Heart left ventricle (tissue), 16 donors: ENCODE measurements at places on chromosomes 7 and 10. TPM values are rescaled to one million over a fixed set of nuclear protein-coding genes. Genes with fewer than 3 reads are reported as not detected.

VSTM4 gene
- polyA plus RNA-seq, result 5.6 TPM

DNA sequence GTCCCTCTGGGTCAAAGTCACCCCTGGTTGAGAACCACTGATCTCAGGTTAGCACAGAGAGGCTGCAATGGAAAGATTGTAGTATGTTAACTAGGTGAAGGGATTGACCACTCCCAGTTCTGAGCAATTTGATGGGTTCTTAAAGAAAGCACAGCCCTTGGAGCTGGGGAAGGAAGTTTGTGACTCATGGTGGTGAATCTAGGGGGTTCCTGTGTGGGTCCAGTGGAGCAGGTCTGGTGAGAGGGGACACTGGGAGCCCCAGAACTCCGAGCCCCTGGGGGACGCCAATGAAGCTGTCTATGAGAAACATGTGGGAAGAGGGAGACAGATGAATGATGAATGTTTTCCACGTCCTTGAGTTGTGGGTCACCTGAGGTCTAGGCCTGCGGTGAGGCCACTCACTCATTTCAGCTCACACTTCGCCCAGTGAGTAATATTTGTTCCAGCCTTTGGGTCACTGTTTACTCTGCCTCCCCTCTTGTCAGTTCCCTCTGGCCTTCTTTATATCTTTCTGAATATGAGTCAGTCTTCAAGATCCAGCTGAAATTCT is 341.9 kb downstream of the LRMDA start:
- no peak for DNase-seq

DNA sequence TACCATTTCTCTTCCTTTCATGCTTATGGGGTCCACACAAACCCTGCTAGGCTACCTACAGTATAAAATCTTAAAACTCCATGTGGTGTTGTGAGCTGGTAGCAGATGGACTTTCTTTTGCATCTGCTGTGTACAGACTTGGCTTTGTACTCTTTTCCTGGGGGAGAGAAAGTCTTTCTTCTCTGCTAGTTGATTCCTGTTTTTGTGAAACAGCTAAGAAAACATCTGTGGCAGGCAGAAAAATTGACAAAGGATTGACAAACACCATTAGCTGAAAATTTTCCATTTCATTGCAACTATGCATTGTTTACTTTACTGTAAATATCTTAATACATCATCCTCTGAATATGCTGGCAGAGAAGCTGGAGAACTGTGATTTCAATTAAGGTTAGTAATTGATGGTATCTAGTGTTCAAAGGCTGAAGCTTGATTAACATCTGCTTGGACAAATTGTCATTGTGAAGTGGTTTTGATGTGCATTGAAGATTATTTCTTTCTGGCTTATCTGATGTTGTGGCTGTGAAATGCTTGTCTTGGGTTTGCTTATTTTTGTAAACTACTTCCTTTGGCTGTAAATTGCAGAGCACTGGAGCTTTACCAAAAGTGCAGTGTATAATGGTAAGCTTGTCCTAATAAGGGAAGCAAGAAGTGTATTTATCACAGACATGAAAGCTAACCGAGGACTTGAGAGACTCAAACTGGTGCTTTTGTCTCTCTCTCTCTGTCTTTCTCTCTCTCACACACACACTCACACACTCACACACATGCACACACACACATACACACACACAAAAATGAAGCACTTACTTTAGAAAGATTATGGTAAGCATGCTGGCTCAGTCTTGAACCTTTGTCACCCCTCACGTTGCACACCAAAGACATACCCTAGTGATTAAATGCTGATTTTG is at the start of gene FOXP2:
TSS of gene FOXP2 (plus strand) at position 660 of the 908 bp plus-strand sequence. CDS start 11,697 bp downstream, outside the sequence.
- no peak for DNase-seq

DNA sequence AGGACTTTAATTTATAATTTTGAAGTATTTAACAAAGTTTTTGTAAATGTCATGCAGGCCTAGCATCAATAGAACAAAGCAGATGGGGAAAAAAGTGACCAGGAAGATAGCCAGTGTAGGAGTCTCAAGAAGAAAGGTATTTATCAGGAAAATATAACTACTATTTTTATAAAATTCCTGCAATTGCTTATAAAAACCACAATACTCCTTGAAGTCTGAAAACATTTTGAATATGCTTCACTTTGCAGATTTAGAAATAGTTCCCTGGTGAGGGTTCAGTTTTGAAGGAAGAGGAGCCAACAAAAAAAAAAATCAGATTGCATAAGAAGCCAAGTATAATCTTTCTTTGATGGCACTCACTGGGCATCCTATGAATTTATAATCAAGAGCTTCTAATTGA is 34.1 kb downstream of the MTERF1 start:
- DNase-seq, result no peak

DNA sequence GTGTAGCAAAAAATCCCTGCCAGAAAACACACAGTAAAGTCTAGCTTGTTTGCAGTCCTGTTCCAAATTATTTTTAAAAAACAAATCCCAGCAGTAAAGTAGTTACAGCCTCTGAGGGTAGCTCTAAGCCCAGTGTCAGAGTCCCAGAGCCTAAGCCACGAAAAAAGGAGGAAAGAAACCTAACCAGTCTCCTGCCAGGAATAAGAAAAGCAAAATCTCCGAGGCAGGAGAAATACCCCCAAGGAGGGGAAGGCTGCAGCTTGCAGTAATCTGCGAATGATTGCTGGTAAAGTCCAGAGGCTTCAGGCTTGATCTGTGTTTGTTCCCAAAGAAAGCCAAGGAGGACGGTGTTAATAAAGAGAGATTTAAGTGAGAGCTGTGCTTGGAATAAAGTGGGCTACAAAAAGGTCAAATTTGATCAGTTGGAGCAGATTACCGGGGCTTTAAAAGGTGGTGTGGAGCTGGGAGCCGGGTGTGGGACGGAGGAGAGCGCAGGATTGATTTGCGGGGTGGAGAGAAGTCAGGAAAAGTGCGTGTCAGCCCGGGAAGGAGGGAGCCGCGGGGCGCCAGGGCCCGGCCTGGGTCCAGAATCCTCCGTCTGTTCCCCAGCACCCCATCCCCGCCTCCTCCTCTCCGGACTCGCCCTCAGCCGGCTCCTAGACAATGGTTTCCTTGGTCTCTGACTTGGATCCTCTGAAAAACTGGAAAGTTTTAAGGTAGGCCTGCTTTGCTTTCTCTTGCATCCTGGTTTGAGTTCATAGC is 219.4 kb upstream of the CELF2 start:
- DNase-seq, result peak; percentile 26

DNA sequence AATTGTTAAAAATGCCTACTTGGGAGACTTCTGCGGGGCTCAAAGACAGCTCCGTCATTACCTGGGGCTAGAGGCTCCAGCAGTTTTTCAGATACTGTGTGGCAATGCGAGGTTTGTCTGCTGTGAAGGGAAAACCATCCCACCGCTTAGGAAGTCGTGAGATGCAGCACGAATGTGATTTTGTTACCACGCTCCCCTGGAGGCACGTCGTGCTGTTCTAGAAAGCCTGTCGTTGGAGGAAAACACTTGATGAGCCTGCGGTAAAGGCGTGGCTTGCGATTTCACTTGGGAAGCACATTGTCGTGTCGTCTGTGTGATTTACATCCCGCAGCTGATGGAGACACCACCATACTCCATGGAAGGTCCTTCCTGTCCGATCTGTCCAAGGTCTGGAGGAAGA is 39.3 kb downstream of the CAMK1D start:
- no peak for DNase-seq
